ENCODE measurements at places on chromosomes 4 and X.
A peak's percentile ranks its signal among the peaks of the same experiment; 100 is the strongest.

DNA sequence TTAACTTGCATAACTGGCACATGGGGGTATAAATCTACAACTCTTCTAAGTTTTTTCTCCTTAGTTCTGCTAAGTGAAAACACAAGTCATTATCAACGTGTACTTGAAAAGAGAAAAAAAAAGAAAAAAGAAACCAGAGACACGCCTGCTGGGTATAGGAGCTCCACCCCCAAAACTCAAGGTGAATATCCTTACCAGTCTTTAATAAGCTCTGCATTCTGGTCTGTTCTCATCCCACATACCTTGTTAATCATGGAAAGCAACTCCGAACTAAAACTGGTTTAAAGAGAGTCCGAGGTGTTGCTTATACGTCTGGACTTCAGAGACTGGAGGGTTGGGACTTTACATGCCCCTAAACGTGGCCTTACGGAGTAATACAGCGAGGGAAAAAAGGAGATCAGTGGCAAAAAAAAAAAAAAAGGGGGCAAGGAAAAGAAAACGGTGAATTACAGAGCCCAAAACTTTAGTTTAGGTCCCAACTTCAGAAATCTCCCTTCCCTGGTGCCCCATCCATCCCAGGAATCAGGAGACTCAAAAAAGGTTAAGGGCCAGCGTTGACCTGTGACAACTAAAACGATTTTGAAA is 1.0 kb downstream of the PGRMC2 start:
- DNase-seq = no peak

GRCh38 chr4:152342293-152342692 is 193.6 kb downstream of the FBXW7 start:
- no peak for DNase-seq

DNA sequence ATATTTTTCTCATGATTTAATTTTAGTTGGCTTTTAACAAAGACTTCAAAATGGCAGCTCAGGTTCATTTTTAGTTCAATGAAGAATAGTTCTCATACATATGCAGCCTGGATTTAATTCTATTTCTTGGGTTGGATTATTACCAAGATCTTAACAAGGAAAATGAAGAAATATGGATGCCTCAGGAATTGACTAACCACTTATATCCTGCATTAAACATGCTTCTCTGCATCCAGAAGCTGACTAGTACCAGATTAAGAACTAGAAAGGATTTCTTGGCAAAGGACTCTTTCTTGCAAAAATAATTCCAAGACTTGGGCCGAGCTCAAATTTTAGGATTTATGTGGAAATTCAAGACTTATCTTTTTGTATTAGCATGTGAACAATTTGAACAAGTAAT is 5.6 kb upstream of the KLHL2 start:
- no peak for DNase-seq

DNA sequence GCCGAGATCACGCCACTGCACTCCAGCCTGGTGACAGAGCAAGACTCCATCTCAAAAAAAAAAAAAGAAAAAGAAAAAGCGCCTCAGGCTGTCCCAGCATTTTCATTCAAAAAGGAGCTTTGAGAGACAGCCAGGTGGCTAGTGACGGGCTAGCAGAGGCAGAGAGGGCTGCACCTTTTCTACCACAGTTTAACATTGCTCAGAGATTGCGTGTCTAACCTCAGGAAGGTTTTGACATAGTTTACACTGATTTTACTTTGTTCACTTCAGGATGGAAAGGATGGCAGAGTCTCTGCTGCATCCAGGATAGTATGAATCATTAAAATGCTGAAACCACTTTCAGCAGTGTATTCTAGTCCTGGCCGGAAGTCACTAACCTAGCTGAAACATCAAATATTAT is 28.1 kb downstream of the ZFP42 start:
- no peak for DNase-seq

DNA sequence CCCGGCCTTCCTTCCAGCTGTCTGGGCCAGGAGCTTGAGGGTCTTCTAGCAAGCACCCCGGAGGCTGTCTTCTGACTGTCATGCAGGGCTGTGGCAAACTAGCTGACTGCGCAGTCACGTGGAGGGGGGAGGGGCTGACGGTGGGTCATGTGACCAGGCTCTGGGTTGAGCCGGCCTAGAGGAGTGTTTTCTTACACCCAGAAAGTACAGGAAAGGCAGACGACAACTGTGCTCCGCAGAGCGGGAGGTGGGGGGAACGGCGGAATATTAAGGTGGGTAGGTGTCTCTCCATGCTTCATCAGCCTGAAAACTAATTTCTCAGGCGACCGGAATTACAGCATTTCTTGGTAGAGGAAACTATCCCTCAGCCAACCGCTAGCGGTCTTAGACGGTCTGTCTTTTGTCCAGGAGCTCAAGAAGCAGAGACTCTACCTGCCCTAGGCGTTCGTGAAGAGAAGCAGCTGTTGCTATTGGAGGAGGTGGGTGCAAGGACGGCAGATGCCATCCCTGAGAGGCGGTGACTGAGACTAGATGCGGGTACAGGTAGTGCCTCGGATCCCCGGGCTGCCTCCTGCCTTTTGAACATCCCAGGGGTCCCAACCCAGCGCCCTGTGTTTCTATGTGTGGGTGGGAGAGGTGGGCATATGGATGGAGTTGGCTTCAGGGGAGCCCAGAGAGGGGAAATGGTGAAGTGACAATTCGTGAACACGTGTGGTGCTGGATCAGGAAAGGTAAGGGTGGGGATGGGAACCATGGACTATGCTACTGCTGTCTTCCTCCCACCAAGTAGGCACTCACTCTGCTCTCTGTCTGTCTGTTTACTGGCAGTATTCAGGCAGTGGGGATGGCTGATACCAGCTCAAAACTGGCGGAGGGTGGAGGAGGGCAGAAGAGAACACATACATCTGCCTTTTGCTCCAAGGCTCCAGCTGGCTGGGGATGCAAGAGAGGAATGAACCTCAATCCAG is 8.8 kb downstream of the GPRASP1 start:
- peak; percentile 85 for DNase-seq

- no peak for DNase-seq
Observed at GRCh38 chrX:97026406-97026805, 142.7 kb downstream of the RPA4 start.

DNA sequence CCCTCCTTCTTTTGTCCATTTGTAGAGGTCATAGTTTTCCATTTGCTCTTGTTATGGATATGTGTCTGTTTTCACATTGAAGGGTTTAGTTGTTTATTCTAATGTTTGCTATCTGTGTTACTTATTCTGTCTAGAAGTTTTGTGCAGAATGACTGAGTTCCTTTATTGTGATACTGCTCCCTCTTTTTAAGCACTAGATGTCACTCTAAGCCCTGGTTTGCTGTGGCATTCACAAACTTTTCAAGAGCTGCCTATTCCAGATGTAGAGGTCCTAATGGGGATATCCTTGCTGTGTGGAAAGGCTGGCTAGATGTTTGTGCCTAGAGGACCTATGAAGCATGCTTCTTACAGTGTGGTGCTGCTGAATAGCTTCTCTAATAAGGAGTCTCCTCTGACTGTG is 338.6 kb downstream of the SPIN4 start:
- DNase-seq = no peak

- no peak for DNase-seq
Observed at GRCh38 chrX:120309873-120310705, 1.2 kb downstream of the TMEM255A start.

DNA sequence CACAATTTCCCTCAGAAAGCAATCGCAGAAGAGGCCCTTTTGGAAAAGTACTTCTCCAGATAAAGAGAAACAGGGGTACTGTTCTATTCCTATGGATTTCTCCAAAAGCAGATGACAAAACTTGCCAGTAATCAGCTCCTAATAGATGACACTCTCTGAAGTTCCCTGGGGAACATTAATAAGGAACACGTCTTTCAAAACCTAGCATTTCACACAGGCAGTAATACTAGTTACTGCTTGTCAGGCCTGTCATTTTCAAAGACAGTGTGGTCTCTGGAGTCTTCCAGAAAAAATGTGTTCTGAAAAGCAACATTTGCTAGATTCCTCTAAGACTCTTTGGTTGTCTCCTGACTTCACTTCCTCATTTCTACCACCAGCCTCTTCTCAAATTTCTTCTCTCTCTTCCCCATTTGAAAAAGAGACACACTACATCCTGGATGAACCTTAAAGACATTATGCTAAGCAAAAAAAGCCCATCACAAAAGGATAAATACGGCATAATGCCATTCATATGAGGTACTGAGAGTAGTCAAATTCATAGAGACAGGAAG is 47.3 kb downstream of the CHRDL1 start:
- peak; percentile 33 for DNase-seq

DNA sequence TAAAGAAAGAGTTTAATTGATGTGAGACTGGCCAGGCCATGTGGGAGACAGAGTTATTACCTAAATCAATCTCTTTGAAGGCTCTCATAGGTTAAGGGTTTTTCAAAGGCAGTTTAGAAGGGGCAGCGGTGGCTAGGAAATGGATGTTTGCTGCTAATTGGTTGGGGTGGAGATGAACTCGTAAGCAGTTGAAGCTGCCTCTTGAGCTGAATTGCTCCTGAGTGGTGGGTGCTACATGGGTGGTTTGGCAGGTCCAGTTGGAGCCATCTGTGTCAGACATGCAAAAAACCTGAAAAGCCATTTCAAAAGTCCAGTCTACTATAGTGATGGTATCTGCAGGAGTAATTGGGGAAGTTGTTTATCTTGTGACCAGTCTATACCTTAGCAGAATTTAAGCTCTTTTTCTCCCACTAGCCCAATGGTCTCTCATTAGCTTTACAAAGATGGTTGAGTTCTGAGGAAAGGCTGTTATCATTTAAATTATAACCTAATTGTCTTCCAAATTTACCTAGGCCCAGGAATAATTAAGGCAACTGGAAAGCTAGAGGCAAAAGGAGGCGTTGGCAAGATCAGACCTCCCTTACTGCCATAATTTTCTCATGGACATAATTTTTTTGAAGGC is 762.4 kb upstream of the FRG1 start:
- DNase-seq = no peak

DNA sequence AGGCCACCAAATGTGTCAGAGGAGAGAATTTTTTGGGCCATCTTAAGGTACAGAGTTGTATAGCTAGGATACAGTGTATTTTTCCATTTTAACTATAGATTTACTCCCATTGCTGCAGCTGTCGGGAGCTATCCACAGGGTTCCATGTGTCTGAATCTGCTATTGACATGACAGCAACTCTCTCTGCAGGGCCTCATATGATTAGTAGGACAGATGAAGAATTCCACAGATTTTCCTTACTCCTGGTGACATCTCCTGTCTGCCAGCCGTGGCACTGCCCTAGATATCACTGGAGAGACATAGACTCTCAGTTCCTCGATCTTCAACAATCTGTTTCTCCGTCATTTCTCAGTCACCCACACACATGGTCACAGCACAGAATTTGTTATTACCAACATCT is 86.5 kb downstream of the SPCS3 start:
- no peak for DNase-seq

DNA sequence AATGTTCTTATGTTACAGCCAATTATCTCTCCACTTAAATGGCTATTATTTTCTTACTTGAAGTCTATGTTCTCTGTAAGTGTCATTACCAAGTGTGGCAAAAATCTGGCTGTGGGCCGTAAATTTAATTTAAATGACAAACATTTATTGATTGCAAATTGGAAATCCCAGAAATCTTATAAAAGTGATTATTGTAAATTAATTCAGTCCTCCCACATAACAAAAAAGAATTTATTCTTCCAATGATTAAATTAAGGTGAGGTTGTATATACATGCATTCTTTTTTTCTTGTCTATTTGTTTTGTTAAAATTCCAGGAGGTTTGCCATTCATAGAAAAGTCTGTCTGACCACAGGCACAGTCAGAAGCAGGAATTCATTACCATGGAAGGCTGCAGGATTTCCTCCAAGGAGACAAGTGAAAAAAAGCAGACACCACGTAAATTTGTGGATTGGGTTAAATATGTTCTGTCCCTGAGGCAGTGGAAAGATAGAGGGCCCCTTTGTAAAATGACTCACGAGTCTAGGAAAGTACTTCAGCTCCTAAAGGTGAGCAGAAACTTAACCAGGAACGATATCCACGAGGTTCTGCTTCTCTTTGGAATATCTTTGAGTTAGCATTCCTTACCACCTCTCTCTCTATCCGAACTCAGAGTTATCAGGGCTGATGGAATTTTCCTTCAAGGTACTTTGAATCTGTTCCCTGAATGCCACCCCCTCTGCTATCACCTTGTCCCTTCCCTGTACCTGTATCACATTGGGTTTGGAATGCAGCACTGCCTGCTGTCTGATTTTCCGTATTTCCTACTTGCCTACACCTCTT is 10.7 kb downstream of the PPARGC1A start:
- no peak for DNase-seq

DNA sequence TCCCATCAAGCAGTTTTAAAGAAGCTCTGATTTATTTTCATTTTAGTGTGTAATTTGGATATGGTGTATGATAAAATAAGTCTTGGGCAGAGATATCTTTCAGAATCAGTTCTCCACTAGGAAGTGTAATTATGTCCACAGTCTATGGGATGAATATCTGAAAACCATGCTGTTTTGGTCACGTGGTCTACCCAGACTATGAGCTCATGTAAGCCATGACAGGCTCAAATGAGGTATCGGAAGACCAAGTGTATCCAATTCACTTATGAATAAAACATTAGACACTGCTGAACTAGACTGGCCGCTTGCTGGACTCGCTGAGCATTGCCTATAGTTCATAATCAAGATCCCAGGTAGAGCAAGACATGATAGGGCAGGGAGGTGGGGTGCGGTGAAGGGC is 50.5 kb downstream of the SOD3 start:
- DNase-seq = no peak

DNA sequence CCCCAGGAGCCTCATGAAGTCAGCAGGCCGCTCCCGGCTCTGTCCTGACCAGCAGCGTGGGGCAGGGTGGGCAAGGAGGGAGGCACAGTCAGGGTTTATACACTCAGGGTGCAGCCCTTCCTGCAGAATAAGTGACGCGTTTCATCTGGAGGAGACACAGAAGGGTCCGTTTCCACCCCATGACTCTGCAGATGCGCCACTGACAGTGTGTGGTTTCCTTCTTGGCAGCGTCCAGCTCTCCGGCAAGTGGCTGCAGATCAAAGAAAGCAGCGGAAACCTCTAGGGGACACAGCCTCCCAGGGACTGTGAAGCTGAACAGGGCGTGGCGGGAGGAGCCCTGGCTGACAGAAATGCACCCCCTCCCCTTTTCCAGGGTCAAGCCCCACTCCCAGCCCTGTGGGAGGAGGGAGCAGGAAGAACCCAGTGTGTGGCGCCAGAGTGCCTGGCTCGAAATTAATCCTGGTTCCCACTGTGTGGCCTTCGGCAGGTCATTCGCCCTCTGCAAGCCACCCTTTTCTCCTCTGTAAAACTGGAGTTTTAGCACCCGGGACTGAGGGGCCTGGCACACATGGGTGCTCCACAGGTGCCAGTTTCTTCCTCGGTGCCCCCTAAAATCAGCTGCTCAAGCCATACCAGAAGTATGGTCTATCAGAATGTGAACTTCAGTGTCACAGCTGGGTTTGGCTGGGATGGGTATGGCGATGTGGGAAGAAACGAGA is 17.3 kb upstream of the TBC1D14 start:
- DNase-seq = peak; percentile 24

DNA sequence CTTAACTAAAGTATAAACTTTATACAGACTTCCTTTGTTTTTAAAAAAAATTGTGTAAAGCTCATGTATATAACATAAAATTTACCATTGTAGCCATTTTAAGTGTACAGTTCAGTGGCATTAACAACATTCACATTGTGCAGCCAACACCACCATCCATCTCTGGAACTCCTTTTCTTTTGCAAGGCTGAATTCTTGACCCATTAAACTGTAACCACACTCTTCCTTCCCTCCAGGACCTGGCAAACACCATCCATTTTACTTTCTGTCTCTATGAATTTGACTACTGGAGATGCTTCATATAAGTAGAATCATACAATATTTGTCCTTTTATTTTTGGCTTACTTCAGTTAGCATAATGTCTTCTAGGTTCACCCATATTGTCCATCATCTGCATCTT is 104.7 kb downstream of the RASL11B start:
- no peak for DNase-seq
